NCI-H226 (cell line): ENCODE measurements at places on chromosomes 5 and 9.

DNA sequence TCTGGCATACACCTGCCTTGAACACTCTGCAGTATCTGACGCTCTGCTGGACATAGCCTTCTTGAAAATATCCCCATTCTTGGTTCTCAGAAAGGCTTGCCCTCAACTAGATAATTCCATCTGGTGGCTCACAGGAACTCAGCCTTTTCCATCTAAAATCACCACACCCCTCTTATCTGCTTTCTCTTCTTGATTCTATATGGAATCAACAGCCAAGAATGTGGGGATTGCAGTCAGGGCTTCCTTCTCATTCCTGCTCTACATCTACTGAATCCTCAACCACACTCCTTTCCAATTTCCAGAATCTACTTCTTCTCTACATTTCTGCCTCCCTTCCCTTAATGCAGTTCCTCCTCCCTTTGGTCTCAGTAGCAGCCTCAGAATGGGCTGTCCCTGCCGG, 170.1 kb downstream of the SEMA5A start:
- DNase-seq, result peak; percentile 79

DNA sequence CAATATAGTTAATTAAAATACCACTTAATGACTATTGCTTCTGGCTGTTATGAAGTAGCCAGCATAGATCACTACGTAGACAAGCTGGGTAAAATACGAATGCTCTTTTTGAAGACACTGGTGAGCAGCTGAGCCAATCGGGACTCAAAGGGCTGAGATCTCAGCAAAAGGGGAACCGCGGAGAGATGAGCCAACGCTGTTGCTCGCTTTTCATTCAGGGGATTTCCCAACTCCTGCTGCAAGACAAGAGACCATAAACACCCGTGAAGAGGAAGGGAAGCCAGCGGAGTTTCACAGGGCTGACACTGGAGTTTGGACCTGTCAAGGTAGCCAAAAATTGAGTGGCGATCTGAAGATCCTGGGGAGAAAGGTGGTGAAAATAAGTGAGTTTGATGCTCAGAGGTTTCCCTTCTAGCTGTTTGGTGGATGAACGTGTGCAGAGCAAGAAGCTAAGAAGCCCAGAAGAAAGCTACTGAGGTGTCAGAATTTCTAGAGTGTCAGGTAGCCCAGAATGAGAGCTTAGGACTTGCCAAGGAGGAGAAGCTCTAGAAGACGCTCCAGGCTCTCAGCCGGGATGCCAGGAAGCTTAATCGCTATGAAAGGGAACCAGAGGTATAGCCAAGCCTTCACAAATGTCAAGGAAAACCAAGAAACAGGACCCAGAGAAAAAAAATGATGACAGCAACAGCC, 79.6 kb upstream of the RNU6ATAC start:
- DNase-seq, result no peak

DNA sequence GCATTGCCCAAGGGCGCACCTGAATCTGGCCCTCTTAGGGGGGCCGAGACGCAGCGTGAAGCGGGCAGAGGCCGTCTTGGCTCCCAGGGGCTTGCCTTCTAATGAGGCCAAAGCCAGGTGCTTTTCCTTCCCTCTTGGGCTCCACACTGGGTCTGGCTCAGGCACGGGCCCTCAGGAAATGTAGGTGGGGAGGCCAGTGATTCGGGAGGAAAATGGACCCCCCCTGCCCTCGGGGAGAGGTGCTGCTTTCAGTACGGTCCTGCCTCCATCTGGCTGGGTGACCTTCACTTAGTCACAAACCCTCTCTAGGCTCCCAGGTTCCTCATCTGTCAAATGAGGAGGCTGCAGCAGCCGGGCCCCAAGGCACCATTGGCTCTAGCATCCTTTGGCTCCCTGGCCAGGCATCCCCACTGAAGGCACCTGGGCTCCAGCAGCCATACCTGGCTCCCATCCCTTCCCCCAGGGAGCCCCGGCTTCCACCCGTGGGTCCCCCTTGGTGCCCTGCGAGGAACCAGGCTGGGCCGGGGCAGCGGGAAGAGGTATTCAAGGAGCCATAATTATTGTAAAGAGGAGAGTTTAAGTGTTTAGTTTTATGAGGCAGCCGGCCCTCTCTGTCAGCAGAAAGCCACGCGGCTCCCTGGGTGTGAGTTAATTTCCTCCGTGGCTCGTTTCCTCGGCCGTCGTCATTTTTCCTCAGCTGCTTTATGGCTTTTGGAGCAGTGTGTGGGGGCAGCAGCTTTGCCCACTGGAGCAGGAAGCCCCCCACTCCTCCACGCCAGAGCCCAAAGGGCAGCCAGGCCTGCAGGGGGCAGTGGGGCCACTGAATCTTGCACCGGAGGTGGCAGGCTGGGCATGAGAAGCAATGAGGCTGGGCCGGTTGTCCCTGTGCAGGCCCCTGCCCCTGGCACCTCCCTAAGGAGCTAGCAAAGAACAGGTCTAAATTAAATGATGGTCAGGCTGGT, 24.9 kb upstream of the UNC5A start:
- no peak for DNase-seq

GRCh38 chr5:97538912-97539311, 355.9 kb upstream of the RIOK2 start:
- DNase-seq, result no peak

DNA sequence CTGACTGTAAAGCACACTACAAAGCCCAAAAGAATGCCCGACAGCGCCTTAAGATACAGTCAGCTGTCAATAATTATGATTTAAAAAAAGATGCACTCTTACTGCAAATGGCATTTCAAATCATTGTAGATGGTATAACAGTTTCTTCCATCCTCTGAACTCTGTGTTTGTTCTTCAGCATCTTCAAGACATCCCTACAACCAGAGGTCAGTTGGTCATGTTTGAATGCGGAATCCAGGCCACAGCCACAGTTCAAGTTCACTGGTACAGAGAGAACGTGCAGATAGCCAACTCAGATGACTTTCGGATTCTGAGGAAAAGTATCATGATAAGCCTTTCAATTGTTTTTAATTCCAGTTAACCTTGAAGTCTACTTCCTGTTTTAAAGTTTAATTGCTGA, 8.7 kb upstream of the MYOT start:
- no peak for DNase-seq

- no peak for DNase-seq
Measured at GRCh38 chr5:14760548-14761002, 96.1 kb downstream of the OTULIN start.

DNA sequence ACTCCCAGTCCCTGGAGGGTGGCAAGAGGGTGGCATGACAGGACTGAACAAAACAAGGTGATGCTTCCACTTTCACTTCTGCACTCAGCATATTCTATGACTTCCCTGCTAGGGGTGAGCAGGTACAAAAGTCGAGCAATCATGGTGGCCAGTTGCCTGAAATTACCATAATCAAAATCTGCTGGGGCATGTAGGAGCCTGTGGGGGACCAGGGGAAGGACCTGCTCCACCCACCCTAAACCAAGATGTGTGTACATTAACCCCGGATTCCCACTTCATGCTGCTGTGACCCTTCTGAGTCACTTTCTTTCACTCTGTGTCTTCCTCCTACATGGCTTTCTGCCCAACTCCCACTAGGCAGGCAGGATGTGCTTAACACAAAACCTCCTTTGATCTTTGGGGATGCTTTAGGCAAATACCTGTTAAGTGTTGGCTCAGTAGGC, 73.3 kb upstream of the PHF24 start:
- DNase-seq, result no peak

DNA sequence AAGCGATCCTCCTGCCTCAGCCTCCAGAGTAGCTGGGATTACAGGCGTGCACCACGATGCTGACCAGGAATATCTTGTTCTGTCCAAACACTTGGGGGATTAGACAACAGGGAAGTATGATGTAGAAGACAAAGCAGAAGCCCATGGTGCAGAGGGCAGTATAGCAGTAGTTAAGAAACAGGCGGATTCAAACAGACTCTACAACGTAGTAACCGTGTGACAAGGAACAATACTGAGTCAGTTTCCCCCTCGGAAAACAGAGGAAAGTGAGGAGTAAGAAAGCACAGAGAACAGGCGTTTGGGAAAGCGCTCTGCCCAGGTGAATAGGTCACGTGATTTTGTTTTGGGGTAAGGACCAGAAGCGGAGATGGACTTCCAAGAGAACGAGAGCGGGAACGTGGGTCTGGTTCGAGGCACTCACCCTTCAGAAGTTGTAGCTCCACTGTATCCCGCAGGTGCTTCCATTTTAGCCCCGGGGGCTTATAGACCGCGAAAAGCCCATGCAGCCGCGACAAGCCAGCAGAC, 306 bp downstream of the TRUB2 start:
- DNase-seq, result no peak

GRCh38 chr9:68749135-68749534, 44.1 kb downstream of the PIP5K1B start:
- DNase-seq, result no peak
